ENCODE measurements at places on chromosomes 4 and X. TPM values are rescaled to one million over a fixed set of nuclear protein-coding genes. Genes with fewer than 3 reads are reported as not detected.

- DNase-seq, result no peak
These were observed 25.1 kb upstream of the FAM156A start for GRCh38 chrX:52983321-52984000.

DNA sequence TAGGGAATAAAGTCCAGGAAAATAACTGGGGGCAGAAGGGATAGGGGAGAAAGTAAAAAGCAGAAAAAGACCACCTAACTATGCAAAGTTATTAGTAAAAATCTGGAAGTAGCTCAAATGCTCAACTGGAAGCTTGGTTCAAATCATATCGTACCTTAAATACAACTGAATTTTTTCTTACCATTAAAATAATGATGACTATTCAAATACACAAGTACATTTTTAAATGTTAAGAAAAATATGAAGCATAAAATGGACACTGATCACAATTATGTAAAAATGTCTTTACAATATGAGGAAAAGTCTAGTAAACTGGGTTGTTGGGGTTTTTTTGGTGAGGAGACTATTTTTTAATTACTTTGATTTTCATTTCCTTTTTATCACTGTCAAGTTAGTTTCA is 3.1 kb downstream of the BRWD3 start:
- DNase-seq, result no peak

ALB gene
- total RNA-seq, result not detected

DNA sequence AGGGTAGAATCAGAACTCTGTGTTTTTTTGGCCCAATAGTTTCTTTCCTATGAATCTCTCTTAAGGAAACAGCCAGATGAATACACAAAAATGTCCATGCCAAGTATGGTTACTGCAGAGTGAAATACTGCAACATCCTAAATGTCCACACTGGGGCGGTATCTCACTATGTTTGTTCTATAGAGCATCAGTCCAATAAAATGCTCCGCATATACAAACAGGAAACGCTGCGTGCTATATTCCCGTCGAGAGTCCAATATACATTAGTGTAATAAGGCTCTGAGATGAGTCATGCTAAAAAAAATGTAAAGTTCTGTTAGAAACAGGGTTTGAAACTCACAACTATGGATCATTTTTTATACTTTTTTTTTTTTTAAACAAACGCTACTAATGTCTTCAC is 72.9 kb upstream of the ENOX2 start:
- DNase-seq, result peak; percentile 36

XIAP gene
- 41.0 TPM for total RNA-seq

XKRX gene
- not detected for total RNA-seq

- DNase-seq, result no peak
These were observed 236.0 kb downstream of the ANK2 start for GRCh38 chr4:113285501-113285900.

- no peak for DNase-seq
These were observed 808.9 kb downstream of the STPG2 start for GRCh38 chr4:97334348-97334747.

DNA sequence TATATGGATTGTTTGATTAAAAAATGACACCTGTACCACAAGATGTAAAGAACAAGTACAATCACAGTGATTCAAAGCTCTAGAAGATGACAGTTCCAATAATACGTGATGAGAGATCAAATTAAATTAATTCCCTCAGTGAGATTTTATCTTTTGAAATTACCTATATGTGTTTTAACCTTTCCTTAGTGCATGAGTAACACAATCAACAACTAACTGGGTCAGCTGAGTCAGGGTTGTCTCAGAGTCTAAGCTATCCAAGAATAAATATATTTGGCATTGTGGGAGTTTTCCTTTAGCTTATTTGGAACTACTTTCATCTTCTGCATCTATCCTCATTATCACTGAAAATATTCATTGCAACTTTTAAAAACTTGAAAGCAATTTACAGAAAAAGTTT is 162.8 kb downstream of the WDFY3 start:
- DNase-seq, result peak; percentile 8

IL2 gene
- not detected for total RNA-seq

RNF212 gene
- total RNA-seq, result not detected

GRCh38 chr4:128517739-128518510 is 230.3 kb upstream of the PGRMC2 start:
- DNase-seq, result peak; percentile 91

GRCh38 chr4:1795299-1796195 is 2.5 kb downstream of the FGFR3 start:
- no peak for DNase-seq

ADH1A gene
- total RNA-seq, result not detected

LRAT gene
- total RNA-seq, result not detected

DNA sequence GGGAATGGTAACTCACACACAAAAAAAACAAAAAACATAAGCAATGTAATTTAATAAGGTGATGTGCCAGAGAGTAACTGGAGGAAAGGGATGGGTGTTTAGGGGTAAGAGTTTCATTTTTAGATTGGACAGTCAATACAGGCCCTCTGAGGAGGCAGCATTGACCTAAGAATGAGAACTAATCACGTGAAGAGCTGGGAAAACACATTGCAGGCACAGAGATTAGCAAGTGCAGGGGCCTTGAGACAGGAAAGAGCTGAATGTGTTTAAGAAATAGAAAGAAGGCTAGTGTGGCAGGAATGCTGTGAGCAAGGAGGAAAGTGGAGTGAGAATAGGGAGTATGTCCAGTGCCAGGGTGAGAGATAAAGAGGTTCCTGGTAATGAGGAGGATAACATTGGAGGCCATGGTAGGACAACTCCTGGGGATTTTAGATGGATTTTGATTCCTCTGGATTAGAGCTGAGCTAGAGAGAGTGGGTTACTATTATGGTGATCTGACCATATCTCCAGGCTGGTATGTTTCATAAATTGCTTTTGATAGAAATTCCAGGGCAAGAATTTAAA is 17.6 kb downstream of the PDLIM5 start:
- no peak for DNase-seq

FGFBP1 gene
- not detected for total RNA-seq

CLNK gene
- not detected for total RNA-seq

ARHGAP6 gene
- total RNA-seq, result 1.3 TPM

KANTR gene
- total RNA-seq, result 4.0 TPM

- DNase-seq, result no peak
These were observed 1628.2 kb upstream of the IGFBP7 start for GRCh38 chr4:58738375-58738774.

GPR173 gene
- 2.8 TPM for total RNA-seq

- peak; percentile 18 for DNase-seq
These were observed 103.6 kb downstream of the RAPGEF2 start for GRCh38 chr4:159206427-159206871.

GRCh38 chr4:151313306-151314009 is 11.9 kb downstream of the SH3D19 start:
- no peak for DNase-seq

DNA sequence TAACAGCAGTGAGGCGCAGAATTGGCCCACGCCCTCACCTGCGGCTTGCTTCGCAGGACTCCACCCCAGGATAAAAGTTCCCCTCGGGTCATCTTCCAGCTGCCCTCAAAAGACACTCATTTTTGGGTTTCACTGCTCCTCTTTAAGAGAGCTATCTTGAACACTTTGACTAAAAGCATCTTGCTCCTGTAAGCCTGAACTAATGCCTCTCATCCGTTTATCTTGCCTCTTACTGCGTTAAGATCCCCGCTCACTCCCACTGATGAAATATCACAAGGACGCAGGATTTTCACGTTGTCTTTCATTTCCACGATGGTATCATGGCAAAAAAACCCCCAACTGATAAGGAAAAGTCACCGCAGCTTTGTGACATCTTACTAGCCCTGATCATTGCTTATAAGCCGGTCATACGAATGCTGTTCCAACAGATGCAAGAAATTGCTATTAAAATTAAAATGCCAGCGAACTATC is 591 bp upstream of the ACSL4 start:
- DNase-seq, result no peak

DNA sequence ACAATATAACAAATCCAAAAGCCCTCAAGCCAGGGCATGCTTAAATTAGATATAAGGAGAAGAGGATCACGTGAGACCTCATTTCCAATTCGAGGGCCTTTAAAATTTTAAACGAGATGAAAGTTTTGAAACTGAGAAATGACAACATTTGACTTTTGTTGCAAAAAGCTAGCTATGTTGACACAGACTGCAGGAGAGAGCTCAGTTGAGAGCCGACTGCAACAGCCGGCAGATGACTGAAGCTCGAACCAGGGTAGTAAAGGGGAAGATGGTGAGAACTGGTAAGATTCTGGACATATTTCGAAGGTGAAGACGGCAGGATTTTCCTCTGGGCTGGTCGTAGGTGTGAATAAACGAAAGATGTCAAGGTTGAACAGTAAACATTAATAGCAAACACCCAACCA is 773 bp downstream of the PRMT9 start:
- DNase-seq, result peak; percentile 21

DNA sequence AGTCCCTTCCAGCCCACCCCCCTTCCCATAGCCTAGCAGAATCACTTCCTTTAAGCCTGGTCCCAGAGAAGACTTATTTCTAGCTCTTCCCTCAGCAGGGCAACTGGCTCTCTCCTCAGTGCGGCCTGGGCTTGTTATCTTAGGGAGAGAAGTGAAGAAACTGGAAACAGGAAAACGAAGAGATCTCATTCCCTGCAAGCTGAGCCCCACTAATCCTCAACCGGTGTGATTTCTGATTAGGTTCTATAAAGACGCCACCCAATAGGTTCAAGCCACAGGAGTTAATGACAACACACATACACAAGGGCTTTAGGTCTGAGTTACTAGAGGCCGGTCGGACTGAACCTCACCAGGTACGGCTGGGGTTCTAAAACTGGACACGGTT is 3.2 kb downstream of the GSX2 start:
- no peak for DNase-seq

GRCh38 chr4:94639298-94639697 is 118.5 kb upstream of the BMPR1B start:
- no peak for DNase-seq

DNA sequence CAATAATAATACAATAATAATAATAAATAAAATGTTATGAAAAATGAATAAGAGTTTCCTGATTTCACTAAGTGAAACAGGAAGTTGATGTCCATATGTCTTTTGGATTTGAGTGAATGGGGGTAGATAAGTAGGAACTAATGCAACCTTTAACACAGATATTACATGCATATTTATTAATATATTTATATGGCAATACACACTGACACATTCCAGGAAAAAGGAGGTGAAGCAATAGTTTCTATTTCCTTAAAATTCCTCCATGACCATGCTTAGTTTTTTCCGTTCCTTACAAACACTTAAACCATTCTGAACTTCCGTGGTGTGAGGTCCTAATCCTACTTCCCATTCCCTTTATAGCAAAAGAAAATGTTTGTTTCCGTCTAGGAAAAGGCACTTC is 48.3 kb downstream of the ATXN3L start:
- DNase-seq, result no peak

DNA sequence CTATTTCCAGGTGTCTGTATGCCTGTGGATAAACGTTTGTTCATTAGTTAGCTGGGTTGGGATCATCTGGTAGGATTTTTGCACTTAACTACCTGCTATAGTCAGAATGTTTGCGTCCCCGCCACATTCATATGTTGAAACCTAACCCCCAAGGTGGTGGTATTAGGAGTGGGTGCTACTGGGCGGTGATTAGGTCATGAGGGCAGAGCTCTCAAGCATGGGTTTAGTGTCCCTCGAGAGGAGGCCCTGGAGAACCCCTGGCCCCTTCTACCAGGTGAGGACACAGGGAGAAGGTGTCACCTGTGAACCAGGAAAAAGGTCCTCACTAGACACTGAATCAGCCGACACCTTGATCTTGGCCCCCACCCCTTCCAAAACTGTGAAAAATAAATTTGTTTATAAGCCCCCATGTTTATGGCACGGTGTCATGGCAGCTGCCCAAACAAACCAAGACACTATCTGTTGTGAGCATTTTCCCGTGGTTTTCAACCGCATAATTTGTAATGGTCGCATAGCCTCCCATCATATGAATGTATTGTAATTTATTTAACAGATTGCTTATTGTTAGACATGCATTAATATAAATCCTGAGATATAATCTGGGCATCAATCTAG is 92.7 kb upstream of the TRIM2 start:
- DNase-seq, result no peak

DNA sequence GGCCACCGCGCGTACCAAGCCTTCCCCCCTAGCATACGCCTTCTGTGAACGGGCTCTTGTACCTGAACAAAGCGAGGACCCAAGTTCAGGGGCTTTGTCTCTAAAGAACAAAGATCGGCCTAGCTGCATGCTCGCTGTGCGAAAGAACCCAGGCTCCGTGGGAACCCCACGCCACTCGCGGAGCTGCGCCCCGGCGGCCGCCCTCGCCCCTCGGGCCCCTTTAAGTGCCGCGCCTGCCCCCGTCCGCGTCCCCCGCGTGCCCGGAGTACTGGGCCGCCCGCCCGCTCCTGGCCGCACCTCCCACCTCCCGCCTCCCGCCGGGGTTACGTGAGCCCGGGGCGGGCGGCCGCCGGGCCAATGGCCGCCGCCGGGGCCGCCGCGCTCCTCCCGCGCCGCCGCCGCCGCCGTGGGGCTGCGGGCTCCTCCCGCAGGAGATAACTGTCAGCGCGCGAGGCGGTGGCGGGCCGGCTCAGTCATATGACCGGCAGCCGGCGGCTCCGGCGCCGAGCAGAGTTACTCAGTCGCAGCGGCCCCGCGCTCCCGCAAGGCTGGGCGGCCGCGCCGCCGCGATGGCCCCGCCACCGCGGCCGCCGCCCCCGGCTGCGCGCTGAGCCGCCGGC is at the start of gene FNIP2:
Gene FNIP2, plus strand, starts transcription at position 472 of the 620 bp plus-strand sequence. CDS start 187 bp downstream, outside the sequence.
- peak; percentile 64 for DNase-seq

DNA sequence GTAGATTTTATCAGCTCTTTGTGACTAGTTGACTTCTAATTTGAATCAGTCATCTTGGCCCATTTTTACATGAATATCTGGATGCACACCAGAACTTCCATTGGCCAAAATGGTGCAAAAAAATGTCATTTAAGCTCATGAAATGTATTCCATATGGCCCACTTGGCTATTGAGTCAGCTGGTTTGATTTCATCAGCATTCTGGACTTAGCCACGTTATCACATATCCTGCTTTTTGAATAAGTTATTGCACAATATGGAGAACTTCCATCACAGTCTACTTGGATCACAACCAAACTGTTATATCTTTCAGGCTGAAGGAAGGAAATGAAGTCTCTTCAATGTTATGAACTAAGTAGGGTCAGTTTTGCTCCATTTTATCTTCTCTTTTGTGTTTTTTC is 640.6 kb downstream of the PCDH7 start:
- DNase-seq, result no peak

GRCh38 chr4:4853921-4854648 is 5.4 kb upstream of the MSX1 start:
- no peak for DNase-seq

DNA sequence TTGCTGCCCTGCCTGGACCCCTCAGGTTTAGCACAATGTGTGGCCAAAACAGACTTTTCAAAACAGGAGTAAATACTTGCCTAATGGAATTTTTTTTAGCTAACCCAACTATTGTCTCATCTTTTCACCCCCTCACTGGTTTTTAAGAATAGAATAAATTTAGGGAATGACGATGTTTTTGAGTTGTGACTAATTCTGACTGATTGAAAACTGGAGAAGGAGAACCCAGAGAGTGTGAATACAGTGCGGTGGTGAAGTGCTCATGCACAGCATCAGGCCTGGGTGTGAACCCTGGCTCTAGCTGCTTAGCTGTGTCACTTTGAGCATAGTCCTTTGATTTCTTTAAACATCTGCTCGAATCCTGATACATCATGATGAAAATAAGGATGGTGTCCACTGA is 10.5 kb downstream of the ANTXR2 start:
- DNase-seq, result no peak

GRCh38 chrX:22652596-22652995 is 347.2 kb upstream of the DDX53 start:
- DNase-seq, result no peak

P2RY4 gene
- not detected for total RNA-seq
